ENCODE measurements at places on chromosomes 5 and 9. TPM values are rescaled to one million over a fixed set of nuclear protein-coding genes. Genes with fewer than 3 reads are reported as not detected.

Gene OR1J2
- not detected for total RNA-seq

Gene LPAR1
- total RNA-seq: 11.5 TPM

Gene NR5A1
- 0.26 TPM for total RNA-seq

Gene KIAA0825
- 2.9 TPM for total RNA-seq

Gene GRM6
- total RNA-seq: not detected

Gene PDE6A
- 0.17 TPM for total RNA-seq

Gene ANKRD33B
- total RNA-seq: 13.5 TPM

Gene PDGFRB
- total RNA-seq: 96.6 TPM

Gene ANKRD18B
- 5.5 TPM for total RNA-seq

Gene GADD45G
- total RNA-seq: 3.5 TPM

Gene CYLC2
- not detected for total RNA-seq

Gene SLC6A19
- total RNA-seq: not detected

Gene IRGM
- not detected for total RNA-seq

Gene PCDHB6
- 0.70 TPM for total RNA-seq

Gene CCDC180
- 3.5 TPM for total RNA-seq

Gene TBC1D2
- 10.2 TPM for total RNA-seq

Gene KCNMB1
- total RNA-seq: 0.14 TPM

Gene MFAP3
- total RNA-seq: 45.8 TPM

Gene SLC34A3
- 0.09 TPM for total RNA-seq

Gene SPINK1
- not detected for total RNA-seq

Gene IL4
- total RNA-seq: not detected

Gene SLCO4C1
- 0.22 TPM for total RNA-seq

Gene SPATA6L
- total RNA-seq: 3.6 TPM

Gene HOMER1
- total RNA-seq: 26.9 TPM

Gene F2RL1
- 140 TPM for total RNA-seq

Gene SVEP1
- total RNA-seq: 1.1 TPM

Gene FOXD4L5
- 0.11 TPM for total RNA-seq

Gene UNC13B
- total RNA-seq: 30.5 TPM

Gene PRLR
- total RNA-seq: 0.93 TPM

Gene PAEP
- total RNA-seq: 0.39 TPM

Gene SPATA31C1
- not detected for total RNA-seq

Gene LRRC14B
- not detected for total RNA-seq

Gene ZFP2
- 1.1 TPM for total RNA-seq

Gene PCDHGA8
- 1.2 TPM for total RNA-seq

Gene CNTNAP3
- 2.7 TPM for total RNA-seq

Gene GARIN3
- not detected for total RNA-seq

Gene FYB1
- 0.11 TPM for total RNA-seq

Gene TTC39B
- 7.0 TPM for total RNA-seq

Gene SPATA9
- 0.98 TPM for total RNA-seq

Gene CCDC183
- total RNA-seq: 0.84 TPM

Gene UBTD2
- total RNA-seq: 34.2 TPM

Gene INSL4
- total RNA-seq: not detected

Gene NME5
- total RNA-seq: 2.9 TPM
